Upper lobe of right lung (tissue), 1 donor: ENCODE measurements at places on chromosomes 7 and 10. TPM values are rescaled to one million over a fixed set of nuclear protein-coding genes. Genes with fewer than 3 reads are reported as not detected.
A peak's percentile ranks its signal among the peaks of the same experiment; 100 is the strongest.

Gene SERPINE1
- 13.7 TPM for total RNA-seq

Gene ANKRD61
- total RNA-seq: not detected

Gene SFTPD
- 780 TPM for total RNA-seq

Gene SPDYE9
- total RNA-seq: not detected

Gene CHAT
- not detected for total RNA-seq

Gene RBP3
- not detected for total RNA-seq

Gene TMEM130
- 20.0 TPM for total RNA-seq

- DNase-seq: no peak
- no peak overlapping the region for H3K27ac ChIP-seq
- no peaks in the 10 kb centered on the region for H3K36me3 ChIP-seq
- no peak overlapping the region for H3K4me3 ChIP-seq
These were observed 627.0 kb downstream of the ACTR3B start for GRCh38 chr7:153386556-153386955.

- no peak overlapping the region for H3K27ac ChIP-seq
- H3K36me3 ChIP-seq: no peaks in the 10 kb centered on the region
- H3K4me3 ChIP-seq: no peak overlapping the region
- H3K4me1 ChIP-seq: peaks cover 3% of the 10 kb centered on the region
These were observed 20.4 kb upstream of the CARD11 start for GRCh38 chr7:3064067-3064466.

DNA sequence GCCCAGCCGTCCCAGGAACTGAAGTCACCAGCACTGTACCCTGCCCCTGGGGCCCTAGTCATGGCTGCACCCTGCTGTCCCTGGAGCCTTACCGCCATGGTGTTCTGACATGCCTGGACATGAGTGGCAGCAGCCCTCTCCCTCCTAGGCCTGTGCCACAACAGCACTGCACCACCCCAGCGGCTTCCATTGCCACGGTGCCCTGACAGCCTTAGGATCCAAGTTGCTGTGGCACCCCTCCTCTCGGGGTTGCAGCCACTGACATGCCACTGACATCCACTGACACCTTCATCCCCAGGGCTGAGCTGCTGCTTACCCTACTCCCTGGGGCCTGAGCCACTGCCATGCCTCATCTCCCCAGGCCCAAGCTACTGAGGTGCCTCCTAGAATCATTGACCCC lies 39.6 kb upstream of the SHH start:
- H3K27me3 ChIP-seq: no peaks in the 10 kb centered on the region
- no peak overlapping the region for H3K4me3 ChIP-seq
- DNase-seq: peak; percentile 46
- no peaks in the 10 kb centered on the region for H3K4me1 ChIP-seq
- H3K27ac ChIP-seq: no peak overlapping the region
- no peaks in the 10 kb centered on the region for H3K36me3 ChIP-seq

DNA sequence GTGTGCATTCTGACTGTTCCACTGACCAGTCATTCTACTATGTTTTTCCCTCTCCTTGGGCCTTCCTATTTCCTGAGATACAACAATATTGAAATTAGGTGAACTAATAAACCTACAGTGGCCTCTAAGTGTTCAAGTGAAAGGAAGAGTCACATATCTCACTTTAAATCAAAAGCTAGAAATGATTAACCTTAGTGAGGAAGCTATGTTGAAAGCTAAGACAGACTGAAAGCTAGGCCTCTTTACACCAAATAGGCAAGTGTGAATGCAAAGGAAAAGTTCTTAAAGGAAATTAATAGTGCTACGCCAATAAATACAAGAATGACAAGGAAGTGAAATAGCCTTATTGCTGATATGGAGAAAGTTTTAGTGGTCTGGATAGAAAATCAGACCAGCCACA lies 5.7 kb upstream of the DYNC1I1 start:
- no peaks in the 10 kb centered on the region for H3K27me3 ChIP-seq
- H3K4me1 ChIP-seq: no peaks in the 10 kb centered on the region
- H3K36me3 ChIP-seq: no peaks in the 10 kb centered on the region
- no peak overlapping the region for H3K27ac ChIP-seq

DNA sequence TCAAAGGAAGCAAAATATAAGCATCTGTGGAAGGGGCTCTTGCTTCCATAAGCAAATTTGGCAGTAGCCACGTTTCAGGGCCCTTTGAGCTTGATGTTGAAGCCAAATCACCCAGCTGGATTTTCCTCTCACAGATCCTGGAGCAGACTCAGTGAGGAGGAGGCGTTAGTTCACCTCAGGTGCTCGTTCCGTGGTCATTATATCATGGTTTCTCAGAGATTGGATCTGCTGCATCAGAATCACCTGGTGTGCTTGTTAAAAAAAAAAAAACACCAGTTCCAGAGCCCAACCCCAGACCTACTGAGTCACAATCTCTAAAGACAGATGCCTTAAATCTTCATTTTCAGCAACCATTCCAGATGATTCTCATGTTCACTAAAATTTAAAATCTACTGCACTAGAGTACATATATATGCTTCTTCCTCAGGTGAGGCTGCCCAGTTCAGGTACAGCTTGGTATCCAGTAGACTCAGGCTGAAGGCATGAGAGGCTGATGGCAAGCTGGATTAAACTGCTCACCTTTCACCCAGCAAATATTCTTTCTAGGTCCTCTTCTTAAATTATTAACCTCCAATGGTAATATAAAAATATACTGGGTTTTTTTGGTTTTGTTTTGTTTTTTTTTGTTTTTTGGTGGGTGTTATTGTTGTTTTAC lies 24.9 kb downstream of the TFAM start:
- H3K27me3 ChIP-seq: no peaks in the 10 kb centered on the region
- no peak overlapping the region for H3K27ac ChIP-seq
- H3K36me3 ChIP-seq: no peaks in the 10 kb centered on the region
- no peak overlapping the region for H3K4me3 ChIP-seq

DNA sequence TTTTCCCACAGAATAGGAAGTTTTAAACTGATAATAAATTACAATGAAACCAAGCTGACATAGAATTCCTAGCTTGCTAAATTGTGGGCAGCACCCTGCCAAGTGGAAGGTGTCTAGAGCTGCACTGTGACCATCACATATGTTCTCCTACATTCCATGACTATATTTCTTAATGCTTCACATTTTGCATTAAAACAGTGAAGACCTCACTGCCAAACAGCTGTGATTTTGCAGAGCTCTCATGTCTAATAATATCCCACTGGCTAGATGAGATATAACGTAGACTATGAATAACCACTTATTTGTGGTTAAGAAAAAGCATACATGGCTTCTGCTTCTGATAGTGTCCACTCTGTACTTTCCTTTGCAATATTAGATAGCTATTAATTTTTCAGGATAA lies 228.3 kb upstream of the TEX47 start:
- H3K27me3 ChIP-seq: no peaks in the 10 kb centered on the region
- H3K27ac ChIP-seq: no peak overlapping the region
- H3K36me3 ChIP-seq: no peaks in the 10 kb centered on the region

- no peaks in the 10 kb centered on the region for H3K4me1 ChIP-seq
- no peak for DNase-seq
- no peak overlapping the region for H3K27ac ChIP-seq
- H3K27me3 ChIP-seq: no peaks in the 10 kb centered on the region
- H3K36me3 ChIP-seq: no peaks in the 10 kb centered on the region
These were observed 321.0 kb downstream of the TCERG1L start for GRCh38 chr10:130990486-130990885.

DNA sequence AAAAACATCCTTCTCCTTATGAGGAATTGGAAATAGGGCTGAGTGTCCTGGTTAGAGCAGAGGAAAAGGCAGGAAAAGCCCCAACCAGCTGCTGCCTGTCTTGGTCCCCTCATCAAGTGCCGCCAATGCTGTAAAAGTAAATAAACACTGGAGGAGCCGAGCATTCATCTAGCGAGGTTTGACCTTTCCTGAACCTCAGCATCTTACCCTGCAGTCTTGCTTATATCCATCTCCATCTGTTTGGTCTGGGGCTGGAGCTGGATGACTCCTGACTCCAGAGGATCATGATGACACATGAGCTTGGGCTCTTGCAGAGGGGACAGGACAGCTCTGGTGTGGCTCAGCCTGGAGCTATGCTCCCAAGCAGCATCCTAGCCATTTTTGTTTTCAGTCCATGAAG lies 501.1 kb downstream of the TNS3 start:
- no peak overlapping the region for H3K4me3 ChIP-seq
- H3K27me3 ChIP-seq: no peaks in the 10 kb centered on the region
- H3K27ac ChIP-seq: no peak overlapping the region
- DNase-seq: no peak

GRCh38 chr10:13311177-13311575 lies 11.3 kb upstream of the PHYH start:
- no peak overlapping the region for H3K4me3 ChIP-seq
- no peak overlapping the region for H3K27ac ChIP-seq
- no peaks in the 10 kb centered on the region for H3K4me1 ChIP-seq
- no peak for DNase-seq

- H3K4me1 ChIP-seq: no peaks in the 10 kb centered on the region
- H3K27me3 ChIP-seq: no peaks in the 10 kb centered on the region
- DNase-seq: no peak
- H3K4me3 ChIP-seq: no peak overlapping the region
- no peak overlapping the region for H3K27ac ChIP-seq
These were observed 505.8 kb downstream of the SUGCT start for GRCh38 chr7:40640566-40640965.

DNA sequence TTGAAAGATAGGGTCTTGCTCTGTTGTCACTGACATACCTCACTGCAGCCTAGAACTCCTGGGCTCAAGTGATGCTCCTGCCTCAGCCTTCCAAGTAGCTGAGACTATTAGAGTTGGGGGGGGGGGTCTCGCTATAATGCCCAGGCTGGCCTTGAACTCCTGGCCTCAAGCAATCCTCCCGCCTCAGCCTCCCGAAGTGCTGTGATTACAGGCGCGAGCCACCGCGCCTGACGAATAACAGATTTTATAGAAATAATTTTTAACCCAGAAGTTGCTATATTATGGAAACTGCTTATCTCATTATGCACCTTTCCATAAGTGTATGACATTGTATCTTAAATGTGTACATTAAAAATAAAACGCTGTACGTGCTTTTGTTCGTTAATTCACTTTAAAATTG lies 846 bp downstream of the ANKRD26 start:
- no peak for DNase-seq
- H3K36me3 ChIP-seq: no peaks in the 10 kb centered on the region
- H3K27me3 ChIP-seq: no peaks in the 10 kb centered on the region
- H3K27ac ChIP-seq: peak overlapping the region; percentile 86
- peaks cover 11% of the 10 kb centered on the region for H3K4me1 ChIP-seq

DNA sequence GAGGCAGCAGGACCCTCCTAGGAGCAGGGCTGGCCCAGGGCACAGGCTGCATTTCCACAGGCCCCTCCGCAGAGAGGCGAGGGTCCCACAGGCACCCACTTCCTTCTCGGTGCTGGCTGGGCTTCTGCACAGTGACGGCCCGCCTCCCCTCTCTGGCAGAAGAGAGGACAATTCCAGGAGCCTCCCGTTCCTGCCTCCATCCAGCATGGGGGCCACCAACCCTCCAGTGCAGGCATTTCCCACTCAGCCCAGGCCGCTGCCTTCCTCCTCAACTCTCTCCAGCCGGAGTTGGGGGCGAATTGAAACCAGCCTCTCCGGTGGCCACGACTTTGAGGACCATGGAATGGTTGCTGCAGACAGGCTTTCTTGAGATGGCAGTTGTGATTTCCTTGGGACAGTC lies 125.0 kb upstream of the PPP2R2D start:
- no peaks in the 10 kb centered on the region for H3K27me3 ChIP-seq
- no peak for DNase-seq
- H3K27ac ChIP-seq: no peak overlapping the region
- no peaks in the 10 kb centered on the region for H3K36me3 ChIP-seq
- H3K4me1 ChIP-seq: no peaks in the 10 kb centered on the region

GRCh38 chr7:94620703-94621118 lies 35.2 kb downstream of the SGCE start:
- H3K27me3 ChIP-seq: no peaks in the 10 kb centered on the region
- H3K4me3 ChIP-seq: no peak overlapping the region
- DNase-seq: peak; percentile 60

GRCh38 chr10:26044141-26044749 lies 110.2 kb downstream of the MYO3A start:
- no peaks in the 10 kb centered on the region for H3K27me3 ChIP-seq
- no peaks in the 10 kb centered on the region for H3K36me3 ChIP-seq
- H3K4me1 ChIP-seq: no peaks in the 10 kb centered on the region
- no peak overlapping the region for H3K4me3 ChIP-seq

GRCh38 chr10:25113191-25114035 lies 61.4 kb upstream of the GPR158 start:
- no peak overlapping the region for H3K27ac ChIP-seq
- no peaks in the 10 kb centered on the region for H3K36me3 ChIP-seq
- H3K27me3 ChIP-seq: peaks cover 10% of the 10 kb centered on the region
- no peaks in the 10 kb centered on the region for H3K4me1 ChIP-seq
- DNase-seq: peak; percentile 77

GRCh38 chr7:156793334-156793733 lies 99.6 kb downstream of the LMBR1 start:
- H3K4me1 ChIP-seq: no peaks in the 10 kb centered on the region
- peaks cover 6% of the 10 kb centered on the region for H3K36me3 ChIP-seq
- no peak overlapping the region for H3K27ac ChIP-seq
- no peaks in the 10 kb centered on the region for H3K27me3 ChIP-seq

DNA sequence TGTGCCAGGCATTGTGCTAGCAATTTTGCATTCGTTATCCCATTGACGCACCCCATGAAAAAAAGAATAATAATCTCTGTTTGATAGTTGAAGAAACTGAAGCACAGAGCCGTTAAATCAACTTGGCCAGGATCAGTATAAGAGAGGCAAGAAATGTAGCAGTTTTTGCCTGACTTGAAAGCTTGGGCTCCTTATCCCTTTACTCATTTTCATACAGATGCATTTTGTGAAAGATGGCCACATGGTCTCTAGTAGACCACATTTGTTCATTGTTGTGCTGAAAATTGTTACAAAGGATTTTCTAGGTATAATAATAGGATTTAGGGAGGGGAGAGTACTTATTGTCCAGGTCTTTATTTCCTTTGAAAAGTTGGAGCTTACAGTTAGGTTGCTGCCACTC lies 14.7 kb downstream of the AUTS2 start:
- no peak overlapping the region for H3K27ac ChIP-seq
- H3K27me3 ChIP-seq: no peaks in the 10 kb centered on the region
- H3K4me3 ChIP-seq: no peak overlapping the region
- H3K36me3 ChIP-seq: no peaks in the 10 kb centered on the region

DNA sequence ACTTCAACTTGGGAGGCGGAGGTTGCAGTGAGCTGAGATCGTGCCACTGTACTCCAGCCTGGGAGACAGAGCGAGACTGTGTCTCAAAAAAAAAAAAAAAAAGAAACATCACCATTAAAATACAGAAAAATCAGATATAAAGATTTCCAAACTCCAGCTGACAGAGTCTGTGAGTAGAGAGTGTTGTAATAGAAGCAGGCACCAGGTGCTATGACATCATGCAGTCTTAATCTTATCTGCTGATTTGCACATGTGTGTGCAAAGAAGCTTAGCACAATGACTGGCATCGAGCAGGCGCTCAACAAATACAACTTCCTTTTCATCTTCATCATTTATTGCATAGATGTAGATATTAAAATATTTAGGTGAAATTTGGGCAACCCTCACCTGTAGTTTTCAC lies 92.2 kb downstream of the PRKCQ start:
- H3K36me3 ChIP-seq: no peaks in the 10 kb centered on the region
- no peak for DNase-seq
- H3K27me3 ChIP-seq: no peaks in the 10 kb centered on the region
- no peaks in the 10 kb centered on the region for H3K4me1 ChIP-seq
